ENCODE measurements at places on chromosomes 3 and 15. TPM values are rescaled to one million over a fixed set of nuclear protein-coding genes. Genes with fewer than 3 reads are reported as not detected.

DNA sequence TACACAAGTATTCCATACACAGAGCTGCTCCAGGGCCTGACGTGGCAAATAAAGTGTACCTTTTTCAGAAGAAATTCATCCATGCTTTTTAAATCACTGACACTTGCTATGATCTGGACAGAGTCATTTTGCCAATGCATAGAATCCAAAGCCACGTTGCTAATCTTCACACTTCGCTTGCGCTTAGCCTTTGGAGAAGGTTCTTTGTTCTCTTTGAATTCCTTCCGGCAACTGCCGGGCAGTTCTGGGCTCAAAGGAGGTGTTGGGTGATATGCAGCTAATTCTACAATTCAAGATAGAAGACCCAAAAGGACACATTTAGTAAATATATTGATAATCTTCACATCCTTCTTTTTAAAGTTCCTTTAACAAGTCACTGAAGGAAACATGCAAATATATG, 69.9 kb downstream of the NR2E3 start:
- no peak for DNase-seq

DNA sequence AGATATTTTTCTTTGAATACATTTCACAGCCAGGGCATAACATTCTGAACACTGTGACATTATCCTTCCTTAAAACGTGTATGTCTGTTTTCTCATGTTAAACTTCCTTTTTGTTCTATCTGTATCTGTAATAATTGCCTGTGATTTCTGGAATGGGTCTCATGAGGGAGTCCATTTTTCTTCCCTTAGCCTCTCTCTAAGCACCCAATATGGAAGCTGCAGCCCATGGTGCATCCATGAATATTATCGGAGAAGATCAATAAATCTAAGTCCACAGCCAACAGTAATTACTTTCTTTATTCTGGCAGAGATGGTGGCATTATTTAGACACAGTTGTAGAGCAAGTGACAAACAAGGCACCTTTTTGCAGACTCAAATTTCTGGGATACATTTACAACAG, 671.1 kb downstream of the TUSC7 start:
- DNase-seq: no peak

DNA sequence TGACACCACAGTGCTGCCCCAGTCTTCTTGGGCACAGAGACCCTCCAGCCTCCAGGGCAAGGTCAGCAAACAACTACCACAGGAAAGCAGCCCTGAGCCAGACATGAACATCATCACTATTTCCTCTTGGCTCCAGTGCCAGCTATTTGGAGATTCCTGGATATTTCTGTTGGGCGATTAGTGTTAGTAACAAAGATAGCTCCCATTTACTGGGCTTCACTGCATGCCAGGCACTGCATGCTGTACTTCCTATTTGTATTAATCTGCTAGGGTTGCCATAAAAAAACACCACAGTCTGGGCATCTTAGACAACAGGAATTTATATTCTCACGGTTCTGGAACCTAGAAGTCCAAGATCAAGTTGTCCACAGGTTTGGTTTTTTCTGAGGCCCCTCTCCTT, 255.1 kb upstream of the STT3B start:
- no peak for DNase-seq

The TGM4 gene
- total RNA-seq: not detected

The LRTM1 gene
- total RNA-seq: not detected

GRCh38 chr3:127762787-127763105, 59.6 kb downstream of the MGLL start:
- DNase-seq: no peak

GRCh38 chr15:101428758-101429157, 60.7 kb downstream of the PCSK6 start:
- no peak for DNase-seq

- DNase-seq: no peak
These were observed 30.8 kb downstream of the SRP14 start for GRCh38 chr15:40008061-40008765.

The OXSM gene
- 15.1 TPM for total RNA-seq

DNA sequence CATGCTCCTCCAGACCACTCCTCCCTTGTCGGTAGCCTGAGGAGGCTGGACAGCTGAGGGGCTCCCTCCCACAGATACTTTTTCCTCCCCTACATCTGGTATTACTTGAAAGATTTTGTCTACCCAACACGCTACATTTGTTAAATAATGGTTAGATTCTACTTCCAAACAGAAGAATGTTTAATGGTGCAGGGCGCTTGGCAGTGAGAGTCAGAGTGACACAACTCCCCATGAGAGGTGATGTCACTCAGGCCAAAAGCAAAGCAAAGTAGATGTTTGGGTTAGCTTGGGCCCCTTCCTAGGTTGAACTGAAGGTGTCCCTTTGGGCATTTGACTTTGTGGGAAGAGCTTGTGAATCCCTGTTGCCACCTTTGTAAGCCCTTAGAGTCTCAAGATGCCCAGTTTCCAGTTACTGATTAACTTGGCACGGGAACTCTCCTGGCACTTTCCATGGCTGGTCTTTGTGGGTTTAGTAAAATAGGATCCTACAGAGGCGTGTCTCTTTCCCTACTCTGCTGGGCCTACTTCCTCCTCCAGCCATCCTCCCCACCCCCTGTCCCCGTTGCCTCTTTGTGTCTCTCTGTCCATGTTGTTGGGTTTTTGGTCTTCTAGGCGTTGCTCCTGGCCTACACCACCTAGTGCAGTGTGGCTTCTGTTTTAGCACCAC, 5.6 kb downstream of the LIMD1 start:
- DNase-seq: no peak

DNA sequence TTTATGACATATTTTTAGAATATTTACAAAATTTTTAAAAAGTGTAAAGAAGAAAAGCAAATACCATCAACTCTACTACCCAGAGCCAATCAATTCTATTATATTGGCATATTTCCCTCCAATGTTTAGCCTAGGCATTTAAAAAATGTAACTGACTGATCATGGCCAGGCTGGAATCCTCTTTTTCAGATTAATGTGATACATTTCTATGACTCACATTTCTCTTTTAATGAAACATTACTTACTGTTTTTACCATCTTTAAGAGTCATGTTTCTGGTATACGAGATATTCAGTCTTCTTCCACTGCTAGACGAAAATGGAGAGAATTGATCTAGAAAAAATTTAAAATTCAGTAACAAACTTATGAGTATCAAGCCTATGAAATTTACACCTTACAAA, 53.4 kb upstream of the DCUN1D1 start:
- DNase-seq: no peak

GRCh38 chr3:33006081-33006480, 54.6 kb downstream of the CCR4 start:
- no peak for DNase-seq

- no peak for DNase-seq
These were observed 433.8 kb upstream of the SUCLG2 start for GRCh38 chr3:68088216-68088615.

DNA sequence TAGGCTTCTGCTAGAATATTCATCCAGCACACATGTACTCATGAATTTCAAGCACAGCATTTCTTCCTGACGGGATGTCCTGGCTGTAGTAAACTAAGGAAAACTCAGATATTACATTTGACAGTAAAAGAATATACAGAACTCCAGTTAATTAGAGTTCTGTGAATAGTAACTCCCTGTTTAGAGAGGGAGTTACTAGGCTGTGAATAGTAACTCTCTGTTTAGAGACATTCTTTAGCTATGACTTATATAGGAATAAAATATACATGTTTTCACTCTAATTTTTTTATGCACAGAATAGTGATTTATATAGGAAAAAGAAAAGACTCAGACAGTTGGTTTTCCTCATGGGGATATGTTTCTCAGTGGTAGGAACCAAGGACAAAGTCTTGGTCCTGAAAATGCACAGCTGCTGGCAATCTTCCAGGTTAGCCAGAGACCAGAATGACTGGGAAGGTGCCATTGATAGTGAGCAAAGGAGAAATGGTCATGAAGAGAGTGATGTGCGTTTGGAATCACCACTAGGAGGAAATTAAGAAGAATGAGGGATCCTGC, 480.7 kb upstream of the THBS1 start:
- DNase-seq: no peak

The COL6A5 gene
- not detected for total RNA-seq

DNA sequence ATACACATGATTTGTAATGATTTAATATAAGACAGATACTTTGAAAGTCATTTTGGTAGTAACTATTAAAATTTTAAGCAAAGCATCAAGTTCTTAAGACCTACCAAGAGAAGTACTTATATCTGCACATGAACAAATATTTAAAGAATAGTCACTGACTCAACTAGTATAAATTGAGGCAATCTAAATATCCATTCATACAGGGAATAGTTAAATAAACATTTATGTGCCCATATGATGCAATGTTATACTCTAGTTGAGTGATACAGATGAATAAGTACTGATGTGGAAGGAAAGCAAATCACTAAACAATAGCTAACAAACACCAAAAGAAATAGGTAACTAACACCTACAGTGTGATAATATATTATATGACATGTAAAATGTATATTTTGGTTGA, 527.7 kb downstream of the EPHA3 start:
- DNase-seq: no peak

DNA sequence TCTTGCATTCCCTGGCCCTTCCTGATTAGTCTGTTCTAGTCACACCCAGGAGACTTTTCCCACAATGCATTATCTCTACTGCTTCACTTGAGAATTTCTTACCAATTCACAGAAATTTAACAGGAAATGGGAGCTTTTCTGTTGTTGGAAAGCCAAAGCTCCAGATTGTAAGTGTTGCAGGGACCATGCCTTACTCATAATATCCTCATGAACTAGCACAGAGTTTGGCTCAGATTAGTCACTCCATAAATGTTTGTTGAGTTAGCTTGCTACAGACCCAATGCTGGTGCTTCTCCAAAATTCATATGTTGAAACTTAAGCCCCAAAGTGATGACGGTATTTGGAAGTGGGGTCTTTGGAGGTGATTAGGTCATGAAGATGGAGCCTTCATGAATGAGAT, 232.6 kb downstream of the GAP43 start:
- no peak for DNase-seq

The MAP6D1 gene
- 3.3 TPM for total RNA-seq

The GNAT1 gene
- total RNA-seq: not detected

GRCh38 chr3:99418209-99418635, 220.2 kb upstream of the COL8A1 start:
- DNase-seq: no peak

DNA sequence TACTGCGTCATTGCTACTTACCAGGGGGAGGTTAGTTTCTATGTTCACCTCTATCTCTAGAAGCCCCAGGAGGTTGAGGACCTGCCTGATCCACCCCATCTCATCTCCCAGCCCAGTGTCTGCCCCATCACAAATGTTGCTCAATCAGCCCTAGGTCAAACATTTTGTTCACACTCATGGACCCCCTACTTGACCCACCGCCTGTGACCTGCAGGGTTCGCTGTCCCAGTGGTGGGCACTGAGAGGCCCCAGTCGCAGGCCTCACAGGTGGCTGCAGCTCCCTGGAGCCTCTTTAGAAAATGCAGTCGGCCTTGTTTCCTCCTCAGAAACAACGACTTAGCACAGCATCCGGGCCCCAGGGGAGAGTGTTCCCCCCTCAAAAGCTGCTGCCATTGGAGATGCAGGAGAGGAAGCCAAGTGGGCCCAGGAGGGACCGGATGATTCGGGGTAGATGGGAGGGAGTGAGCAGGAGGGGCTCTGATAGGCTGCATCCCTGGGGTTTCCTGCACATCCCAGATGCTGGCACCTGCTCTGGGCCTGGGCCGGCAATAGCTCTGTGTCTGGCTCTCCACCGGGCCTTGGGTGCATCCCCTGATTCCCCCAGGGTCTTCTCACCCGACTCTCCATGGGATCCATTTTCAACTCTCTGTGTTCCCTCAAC, 18.4 kb upstream of the INSYN1 start:
- no peak for DNase-seq

The TUSC7 gene
- total RNA-seq: not detected

DNA sequence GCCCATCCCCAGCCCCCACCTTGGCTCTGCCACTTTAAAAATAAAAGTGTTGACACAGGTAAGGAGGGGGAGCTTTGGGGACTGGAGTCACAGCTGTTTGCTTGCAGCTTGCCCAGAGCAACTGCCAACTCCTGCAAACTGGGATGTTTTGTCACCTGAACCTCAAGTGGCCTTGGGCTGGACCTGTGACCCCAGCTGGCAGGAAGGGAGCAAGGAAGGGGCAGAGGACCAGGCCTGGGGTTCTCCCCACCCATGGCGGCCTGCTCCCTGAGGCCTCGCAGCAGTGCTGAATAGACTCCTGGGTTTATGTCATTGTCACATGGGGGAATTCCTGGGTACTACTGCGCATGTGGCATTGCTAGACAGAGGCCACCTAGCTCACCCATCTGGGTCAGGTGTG, 246.9 kb upstream of the TLE3 start:
- DNase-seq: no peak

The A4GNT gene
- not detected for total RNA-seq

GRCh38 chr3:80331494-80332170, 563.8 kb upstream of the ROBO1 start:
- no peak for DNase-seq

DNA sequence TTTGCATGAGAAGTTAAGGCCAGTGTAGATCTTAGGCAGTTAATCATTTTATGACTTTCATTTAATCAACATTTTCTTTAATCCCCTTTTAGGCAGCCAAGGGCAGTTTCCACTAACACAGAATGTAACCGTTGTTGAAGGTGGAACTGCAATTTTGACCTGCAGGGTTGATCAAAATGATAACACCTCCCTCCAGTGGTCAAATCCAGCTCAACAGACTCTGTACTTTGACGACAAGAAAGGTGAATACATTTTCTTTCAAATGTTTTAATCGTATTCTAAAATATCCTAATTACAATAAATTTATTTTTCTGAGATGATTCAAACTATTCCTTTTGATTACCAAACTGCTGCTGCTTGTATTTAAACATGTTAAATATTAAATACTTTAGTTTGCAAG, 843.2 kb downstream of the CADM2 start:
- DNase-seq: no peak

The REC114 gene
- not detected for total RNA-seq

DNA sequence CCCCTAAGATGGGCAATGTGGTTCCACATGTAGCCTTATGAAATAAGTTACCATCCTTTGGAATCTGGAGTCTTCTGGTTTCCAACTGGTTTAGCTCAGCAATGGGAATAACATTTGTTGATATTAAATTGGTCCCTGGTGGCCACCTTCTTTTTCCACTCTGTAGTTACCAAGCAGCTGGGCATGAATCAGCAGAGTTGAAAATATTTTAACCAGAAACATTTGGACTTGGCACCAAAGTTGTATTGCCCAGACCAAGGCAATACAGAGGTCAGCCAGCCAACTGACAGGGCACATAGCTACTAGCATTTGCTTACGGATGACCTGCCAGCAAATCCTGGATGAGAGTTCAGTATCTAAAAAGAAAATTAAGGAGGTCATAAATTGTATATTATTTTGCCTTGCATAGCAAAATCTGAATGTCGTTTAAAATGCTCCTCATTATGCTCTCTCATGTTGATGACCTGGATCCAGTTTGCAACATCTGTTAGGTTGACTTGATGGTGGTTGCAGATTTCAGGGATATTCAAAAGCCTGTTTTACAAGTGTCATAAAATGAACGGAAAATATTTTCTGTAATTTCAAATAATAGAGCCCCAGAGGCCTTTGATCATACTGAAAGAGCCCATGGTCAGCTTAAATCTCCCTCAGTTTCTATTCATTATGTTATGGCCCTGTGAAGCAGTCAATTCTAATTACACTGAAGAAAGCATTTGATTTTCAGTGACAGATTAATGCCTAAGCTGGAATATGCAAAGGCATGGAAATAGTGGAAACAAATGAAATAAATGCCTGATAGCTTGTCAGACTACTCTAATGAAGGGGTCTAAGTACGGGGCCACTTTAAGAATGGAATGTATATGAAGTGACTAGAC, 54.6 kb downstream of the PPM1L start:
- DNase-seq: no peak
